ENCODE measurements at places on chromosomes 4 and X. TPM values are rescaled to one million over a fixed set of nuclear protein-coding genes. Genes with fewer than 3 reads are reported as not detected.

The SPACA5B gene
- total RNA-seq = not detected

The NIPAL1 gene
- 1.7 TPM for total RNA-seq

The DMD gene
- 12.6 TPM for total RNA-seq

The MXRA5 gene
- total RNA-seq = not detected

The OFD1 gene
- total RNA-seq = 14.4 TPM

The PCDH7 gene
- 21.0 TPM for total RNA-seq

The XAGE2 gene
- not detected for total RNA-seq

The LRIT3 gene
- 0.16 TPM for total RNA-seq

The ARAF gene
- total RNA-seq = 58.6 TPM

The TMEM255A gene
- total RNA-seq = not detected

The PAQR3 gene
- 21.0 TPM for total RNA-seq

The RHOH gene
- not detected for total RNA-seq

The NLRP2B gene
- not detected for total RNA-seq
